Brain (organoid and tissue), 16 donors: ENCODE measurements at places on chromosomes 5 and 9.
A peak's percentile ranks its signal among the peaks of the same experiment; 100 is the strongest.

DNA sequence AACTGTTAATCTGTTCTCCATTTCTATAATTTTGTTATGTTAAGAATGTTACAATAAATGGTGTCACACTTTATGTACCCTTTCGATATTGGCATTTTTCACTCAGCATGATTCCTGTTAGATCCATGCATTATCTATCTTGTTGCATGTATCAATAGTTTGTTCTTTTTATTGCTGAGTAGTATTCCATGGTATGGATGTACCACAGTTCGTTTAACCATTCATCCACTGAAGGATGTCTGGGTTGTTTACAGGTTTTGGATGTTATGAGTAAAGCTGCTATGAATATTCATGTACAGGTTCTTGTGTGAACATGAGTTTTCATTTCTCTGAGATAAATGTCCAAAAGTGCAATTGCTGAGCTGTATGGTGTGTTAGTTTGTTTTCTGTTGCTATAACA is 26.3 kb upstream of the CCDC112 start:
- DNase-seq: no peak

GRCh38 chr9:82488313-82489200 is 500.0 kb downstream of the SPATA31D1 start:
- DNase-seq: peak; percentile 58

GRCh38 chr9:77983320-77983662 is 48.3 kb downstream of the GNAQ start:
- DNase-seq: no peak

DNA sequence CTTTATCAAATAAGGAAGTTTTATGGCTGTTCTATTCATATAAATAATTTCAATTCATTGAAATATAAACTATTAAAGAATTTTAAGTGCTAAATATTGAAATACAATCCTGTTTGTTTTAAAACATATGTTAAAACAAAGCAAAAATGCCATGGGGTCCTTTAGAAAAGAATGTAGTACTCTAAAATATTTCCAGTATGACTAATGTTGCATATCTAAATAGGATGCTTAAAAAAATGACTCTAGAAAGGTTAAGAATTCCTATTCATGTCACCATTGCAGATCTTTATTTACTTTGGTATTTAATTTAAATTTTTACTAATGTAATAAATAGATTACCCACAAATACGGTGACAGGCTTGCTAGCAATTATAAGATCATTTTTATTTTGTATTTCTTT is 132.3 kb downstream of the ZNF608 start:
- no peak for DNase-seq

DNA sequence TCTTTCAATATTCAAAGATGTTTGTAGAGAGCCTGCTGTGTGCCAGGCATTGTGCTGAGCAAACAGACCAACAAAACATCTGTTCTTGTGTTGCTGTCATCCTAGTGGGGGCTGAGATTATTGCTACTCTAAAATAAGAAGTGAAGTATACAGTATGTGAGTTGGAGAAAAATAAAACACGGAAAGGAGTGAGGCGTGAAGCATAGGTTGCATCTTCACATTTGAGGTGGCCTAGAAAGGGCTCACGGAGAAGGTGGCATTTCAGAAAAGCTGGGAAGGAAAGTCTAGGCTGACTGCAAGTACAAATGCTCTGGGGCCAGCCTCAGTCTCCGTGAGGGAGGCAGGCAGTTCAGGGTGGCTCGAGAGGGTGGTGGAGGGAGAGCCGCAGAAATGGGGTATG is 80.3 kb downstream of the CSNK1A1 start:
- no peak for DNase-seq

DNA sequence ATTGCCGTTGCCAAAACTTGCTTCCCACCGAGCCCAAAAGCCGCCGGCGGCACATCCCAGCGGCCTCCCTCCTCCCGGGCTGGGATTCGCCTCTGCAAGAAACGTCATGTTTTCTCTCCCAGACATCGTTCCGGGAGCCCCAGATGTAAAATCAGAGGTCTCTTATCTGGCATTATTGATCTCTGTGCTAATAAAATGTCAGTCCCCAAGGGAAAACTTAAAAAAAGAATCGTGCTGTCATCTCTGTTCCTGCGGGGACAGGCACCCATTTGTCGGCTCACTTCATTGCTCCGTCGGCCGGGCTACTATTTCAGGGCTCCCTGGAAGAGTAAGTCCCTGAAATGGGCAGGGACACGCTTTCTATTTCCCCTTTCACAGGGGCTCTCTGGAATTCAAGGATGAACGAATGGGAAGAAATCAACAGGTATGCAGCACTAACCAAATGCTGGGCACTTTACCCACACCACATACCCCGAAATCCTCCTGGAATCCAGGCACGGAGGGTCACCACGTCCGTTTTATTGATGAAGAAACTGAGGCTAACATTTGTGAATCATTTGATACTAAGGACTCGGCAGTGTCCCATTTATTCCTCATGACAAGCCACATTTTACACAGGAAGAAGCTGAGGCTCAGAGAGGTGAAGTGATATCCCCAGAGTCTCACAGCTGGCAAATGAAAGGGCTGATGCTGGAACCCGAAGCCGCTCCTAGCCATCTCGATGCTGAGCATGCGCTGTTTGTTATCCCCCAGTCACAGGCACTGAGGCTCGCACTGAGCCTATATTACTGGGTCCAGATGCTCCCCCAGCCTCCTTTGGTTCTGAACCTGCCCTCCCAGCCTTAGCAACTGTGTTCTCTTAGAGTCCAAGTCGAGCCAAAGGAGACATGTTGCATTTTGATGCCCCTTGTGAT is 35.7 kb upstream of the MSX2 start:
- no peak for DNase-seq

GRCh38 chr5:61100437-61100836 is 61.8 kb downstream of the SMIM15 start:
- no peak for DNase-seq

DNA sequence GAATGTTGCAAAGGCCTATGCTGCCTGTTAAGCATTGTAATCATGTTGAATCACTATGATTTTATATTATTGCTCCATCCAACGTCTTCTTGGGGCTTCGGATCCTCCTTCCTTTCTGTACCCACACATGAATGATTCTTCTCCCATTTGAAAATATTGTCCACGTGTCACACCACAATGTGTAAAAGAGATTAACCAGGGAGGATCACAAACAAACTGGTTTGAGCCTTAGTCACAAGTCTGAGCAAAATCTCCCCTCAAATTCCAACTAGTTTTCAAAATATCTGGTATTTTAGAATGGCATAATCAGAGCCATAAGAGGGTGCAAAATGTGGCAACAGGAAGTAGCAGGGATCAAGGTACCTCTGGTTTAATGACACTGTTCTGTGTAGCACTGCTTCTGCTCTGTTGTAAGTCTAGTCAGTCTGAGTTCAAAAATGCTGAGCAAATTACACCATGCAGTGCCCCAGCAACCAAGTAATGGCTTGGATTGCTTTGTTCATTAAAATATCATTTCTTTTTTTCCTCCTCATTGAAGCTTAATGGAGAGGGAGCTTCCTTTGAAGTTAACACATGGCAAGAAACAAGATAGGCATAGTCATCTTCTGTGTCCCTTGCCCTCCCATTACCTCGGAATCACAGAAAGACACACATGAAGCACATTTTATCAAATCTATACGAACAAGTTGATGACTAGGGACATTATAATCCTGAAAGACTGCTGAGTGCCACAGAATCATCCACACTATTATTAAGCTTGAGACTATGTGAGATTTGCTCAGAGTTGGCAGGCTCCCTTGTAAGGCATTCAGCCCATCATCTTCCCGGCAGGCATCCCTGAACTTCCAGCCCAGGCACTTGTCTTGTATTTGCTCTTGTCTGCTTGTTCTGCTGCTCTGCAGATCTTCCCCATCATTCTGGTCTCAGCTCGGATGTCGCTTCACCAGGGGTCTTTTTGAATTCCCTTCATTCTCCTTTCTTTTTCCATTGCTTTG is 102.0 kb upstream of the PRLR start:
- no peak for DNase-seq

GRCh38 chr9:110443866-110444220 is 106.2 kb upstream of the TXNDC8 start:
- DNase-seq: no peak

DNA sequence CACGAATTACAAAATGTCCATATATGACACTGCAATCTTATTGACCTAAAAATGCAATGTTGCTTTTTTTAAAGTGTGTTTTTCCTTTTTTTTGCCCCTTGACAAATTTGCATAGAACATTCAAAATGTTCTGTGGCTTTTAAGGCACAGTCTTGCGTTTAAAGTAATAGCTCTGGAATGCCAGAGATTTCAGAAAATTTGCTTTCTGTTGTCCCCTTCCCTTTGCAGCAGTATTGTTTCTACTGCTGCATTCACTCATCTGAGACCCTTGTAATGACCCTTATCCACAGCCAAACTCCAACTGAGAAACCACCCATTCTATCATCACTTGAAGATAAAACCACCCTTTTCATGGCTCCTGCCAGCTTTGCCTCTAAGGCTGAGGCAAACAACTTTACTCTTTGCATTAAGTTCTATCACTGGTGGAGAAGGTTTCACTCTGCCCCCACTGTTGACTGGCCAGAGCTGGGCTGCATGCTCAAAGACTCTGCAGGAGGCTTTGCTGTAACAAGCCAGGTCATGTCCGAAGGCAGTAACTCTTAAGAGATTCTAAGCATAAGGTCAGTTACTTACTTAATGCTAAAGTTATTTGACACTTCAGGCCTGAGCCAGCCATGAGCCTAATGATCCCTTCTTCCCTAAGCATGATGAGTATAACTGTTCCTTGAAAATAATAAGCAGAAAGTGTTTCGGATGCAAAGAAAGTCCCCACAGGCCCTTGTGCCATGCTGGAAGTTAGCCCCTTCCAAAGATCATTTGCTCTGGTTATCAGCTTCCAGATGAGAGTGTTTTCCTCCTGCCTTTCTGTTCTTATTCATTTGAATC is 101.9 kb downstream of the CD180 start:
- no peak for DNase-seq

DNA sequence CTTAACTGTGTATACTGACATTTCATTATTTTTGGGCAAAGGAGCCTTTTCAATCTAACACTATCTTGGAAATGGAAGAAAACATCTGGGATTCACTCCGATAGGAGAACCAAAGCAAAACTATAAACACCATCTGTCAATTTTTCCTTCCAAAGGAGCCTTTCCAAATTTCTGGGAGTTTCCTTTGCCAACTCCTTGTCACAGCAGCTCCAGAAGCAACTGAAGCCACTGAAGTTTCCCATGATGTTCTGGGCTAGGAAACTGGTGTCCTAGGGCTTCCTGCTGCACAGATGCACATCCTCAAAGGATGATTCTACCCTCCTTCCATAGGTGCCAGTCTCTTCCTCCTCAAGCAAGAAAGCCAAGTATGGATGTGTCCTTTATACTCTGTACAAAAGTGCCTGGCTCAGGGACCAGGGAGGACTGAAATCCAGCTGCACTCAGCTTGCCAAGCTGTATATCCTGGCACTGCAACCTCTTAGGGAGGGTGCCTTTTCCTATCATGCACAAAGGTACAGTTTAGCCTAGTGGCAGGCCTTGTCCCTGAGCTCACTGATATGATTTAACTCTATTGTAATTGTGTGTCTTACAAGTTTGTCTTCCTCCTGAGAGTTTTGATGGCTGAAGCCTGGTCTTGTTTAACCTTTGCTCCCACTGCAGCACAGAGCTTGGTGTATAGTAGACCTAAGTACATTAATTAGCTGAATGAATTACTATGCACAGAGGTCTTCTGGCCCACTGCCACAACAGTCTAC is 8.4 kb upstream of the UBAP1 start:
- DNase-seq: peak; percentile 22

DNA sequence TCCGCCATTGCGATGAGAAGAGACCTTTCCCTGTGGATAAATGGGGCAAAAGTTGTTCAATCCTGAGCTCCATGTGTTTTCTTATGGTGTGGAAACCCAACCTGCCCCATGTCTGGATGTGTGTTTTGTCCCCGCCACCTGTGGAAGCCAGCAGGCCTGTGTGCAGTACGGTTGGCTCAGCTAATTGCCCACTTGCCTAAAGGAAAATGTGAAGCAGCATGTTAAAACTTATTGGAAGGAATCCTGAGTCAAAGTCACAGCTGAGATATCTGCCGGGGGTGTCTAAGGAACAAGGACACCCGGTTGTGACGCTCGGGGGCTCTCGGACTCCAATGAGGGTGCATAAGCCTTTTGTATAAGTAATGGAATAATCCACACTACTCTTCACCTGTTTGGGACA is 361.1 kb upstream of the IRX1 start:
- no peak for DNase-seq

DNA sequence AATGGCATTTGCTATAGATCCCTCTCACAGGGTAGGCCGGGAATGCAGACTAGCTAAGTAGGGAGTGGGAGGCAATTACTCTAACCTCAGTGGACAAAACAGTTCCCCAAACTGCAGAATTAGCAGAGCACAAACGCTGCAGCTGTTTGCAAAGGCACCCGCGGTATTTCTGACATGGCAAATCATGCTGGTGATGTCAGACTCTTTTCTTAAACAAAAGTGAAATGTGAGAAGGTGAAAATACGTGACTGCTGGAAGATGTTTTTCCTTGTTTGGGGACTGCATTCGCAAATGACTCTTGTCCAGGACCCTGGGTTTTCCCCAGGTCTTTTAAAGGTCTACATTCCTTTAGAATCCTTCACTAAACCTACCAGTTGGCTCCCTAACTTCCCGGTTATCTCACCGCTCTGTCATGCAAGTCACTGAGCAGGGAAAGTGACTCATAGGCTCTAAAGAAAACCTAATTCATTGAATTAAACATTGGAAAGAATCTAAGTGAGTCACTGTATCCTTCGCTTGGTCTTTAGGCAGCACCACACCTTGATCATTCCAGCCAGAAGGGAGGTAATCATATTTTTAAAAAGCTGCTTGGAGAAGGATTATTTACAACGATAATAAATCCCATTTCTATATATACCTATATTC is 91.5 kb upstream of the DNAH5 start:
- DNase-seq: peak; percentile 55

DNA sequence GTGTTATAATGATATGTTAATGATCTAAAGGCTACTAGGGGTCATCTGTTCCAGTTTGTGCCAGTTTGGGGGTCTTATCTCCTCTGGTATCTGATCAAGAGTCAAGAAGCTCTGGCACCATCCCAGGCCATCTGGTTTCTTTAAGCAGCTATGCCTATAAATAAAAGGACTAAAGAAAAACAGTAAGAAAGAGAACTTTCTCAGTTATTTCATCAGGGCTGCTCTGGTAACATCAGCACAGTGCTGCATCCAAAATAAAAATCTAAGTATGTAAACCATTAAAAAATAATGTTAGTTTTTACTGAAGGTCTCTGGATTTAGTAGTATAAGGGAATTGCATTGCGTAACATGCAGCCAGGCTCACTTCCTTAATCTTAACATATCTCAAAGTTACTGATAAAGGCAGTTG is 185.0 kb downstream of the NR2F1-AS1 start:
- DNase-seq: no peak

DNA sequence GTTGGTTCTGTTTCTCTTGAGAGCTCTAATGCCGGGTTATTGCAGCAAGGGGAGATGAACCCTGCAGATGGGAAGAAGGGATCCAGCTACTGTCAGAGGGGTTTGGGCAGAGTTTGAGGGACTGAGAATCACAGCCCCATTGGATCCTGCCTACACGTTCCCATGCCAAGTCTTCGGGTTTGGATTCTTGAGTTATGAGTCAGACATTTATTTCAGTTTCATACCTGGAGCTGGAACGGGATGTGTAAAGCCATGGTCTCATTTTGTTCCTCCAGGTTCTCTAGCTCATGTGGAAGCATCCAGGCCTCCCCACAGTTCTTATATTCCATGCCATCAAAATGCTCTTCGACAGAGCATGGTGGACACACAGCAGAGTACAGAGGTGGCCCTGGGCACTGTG is 275.4 kb upstream of the IRX4 start:
- no peak for DNase-seq
